ENCODE measurements at places on chromosomes 2 and 18. TPM values are rescaled to one million over a fixed set of nuclear protein-coding genes. Genes with fewer than 3 reads are reported as not detected.

GKN2 gene
- total RNA-seq, result 3.7 TPM

DYTN gene
- total RNA-seq, result not detected

NT5C1B gene
- not detected for total RNA-seq

MOGAT1 gene
- total RNA-seq, result not detected

Data from A549 treated with DMSO at 1 μM for 4 hours (cell line).